ENCODE measurements at places on chromosomes 7 and 10.

DNA sequence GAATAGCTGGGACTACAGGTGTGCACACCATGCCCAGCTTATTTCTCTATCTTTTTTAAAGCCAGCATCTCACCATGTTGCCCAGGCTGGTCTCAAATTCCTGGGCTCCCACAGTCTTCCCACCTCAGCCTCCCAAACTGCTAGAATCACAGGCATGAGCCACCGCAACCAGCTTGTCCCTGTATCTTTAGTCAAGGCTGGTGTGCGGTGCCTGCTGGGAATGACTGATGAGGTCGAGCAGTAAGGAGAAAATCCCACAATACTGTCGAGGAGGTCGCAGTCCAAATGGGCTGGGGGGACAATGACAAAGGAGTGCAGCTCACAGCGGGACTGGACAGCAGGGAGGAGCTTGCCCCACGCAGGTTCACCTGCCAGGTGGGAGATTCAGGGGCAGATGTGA, 50.2 kb upstream of the CALN1 start:
- DNase-seq, result no peak

- no peak for DNase-seq
These were observed 82.2 kb upstream of the DDC start for GRCh38 chr7:50647286-50647980.

DNA sequence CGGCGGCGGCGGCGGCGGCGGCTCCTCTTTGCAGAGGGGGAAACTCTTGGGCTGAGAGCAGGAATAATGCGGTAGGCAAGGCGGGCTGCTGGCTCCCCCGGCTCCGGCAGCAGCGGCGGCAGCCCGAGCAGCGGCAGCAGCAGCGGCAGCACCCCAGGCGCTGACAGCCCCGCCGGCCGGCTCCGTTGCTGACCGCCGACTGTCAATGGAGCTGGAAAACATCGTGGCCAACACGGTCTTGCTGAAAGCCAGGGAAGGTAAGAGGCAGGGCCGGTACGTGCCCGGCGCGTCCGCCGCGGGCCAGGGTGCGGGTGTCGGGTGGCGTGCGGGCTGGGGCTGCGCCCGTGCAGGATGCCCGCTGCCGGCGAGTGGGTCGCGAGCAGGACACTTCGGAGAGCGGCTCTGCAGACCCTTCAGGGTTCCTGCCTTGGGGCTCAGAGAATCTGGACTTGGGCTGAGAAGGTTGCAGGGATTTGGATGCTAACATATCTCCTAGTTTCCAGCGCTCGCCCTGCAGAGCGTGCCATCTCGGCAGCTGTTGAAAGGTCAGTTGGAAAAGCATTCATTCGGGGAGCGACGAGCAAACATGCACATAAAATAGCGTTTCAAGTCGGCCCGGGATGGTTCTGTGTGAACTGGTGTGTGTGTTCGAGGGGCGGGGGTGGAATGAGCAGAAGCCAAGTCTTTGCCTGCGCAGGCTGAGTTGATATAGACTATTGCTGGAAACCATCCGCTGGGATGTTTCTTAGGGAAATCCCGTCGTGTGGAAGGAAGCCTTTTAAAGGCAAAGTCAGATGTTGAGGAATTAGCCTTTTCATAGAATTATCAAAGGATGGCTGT, 562 bp downstream of the GRK5 start:
- DNase-seq, result peak; percentile 11

GRCh38 chr7:20798081-20798693, 11.5 kb upstream of the SP8 start:
- DNase-seq, result peak; percentile 66

GRCh38 chr7:64807731-64808365, 13.6 kb downstream of the ZNF138 start:
- DNase-seq, result no peak

- DNase-seq, result no peak
These were observed 167.3 kb downstream of the TPK1 start for GRCh38 chr7:144668503-144668902.

DNA sequence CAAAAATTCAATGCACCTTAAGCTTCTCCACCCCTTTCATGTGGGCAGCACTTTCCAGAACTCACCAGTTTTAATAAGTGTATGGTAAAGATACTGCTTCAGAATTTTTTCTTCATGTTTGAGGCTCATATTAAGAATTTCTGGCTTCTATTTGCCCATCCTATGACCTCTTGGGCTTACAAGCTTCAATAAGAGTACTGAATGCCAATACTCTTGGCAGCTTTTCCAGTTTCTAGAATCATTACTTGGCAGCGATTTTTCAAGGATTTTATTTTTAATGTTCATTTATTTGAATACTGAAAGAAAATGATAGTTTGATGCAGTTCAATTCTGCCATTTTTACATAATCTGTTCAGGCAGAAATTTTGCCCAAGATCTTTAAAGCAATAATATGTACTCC, 242.1 kb upstream of the KCND2 start:
- no peak for DNase-seq

GRCh38 chr7:739983-740942, 13.2 kb upstream of the PRKAR1B start:
- DNase-seq, result no peak

DNA sequence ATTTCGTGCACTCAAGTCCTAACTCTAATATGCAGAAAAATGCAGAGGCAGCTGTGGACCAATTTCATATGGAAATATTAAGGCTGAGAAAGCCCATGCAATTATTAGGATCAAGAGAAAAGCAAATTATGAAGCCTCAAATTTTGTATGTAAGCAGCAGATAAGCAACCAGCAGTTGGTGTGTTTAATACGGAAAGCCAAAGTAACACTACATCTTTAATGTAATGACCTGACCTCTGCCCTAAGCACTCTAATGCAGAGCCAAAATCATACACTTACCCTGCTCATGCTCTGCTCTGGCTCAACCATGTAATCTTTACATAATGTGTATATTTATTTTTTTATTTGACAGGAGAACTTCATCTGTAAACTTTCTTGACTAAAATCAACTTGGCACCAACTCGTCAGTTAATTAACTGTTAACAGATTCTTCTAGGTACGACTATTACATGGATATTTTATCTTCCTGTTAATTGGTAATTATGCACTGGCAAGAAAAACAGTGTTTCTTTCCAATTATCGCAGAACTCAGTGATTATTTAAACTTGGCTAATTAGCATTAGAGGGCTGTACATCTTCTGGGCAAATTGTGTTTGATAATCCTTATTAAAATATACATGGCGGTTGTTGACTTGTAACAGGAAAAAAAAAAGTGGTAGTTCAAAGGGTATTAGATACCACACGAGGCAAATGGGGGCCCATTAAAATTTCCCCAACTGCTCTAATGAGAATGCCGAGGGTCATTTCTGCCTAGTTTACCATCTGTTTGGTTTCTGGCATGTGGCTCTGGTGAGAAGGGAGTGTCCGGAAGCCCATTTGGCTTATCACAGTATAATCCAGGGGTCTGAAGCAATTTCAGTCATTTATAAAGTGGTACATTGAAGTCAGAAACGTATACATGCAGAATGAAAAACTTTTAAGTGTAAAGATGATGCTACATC, 94.5 kb downstream of the RELN start:
- DNase-seq, result peak; percentile 62

- no peak for DNase-seq
These were observed 964.5 kb downstream of the CNTNAP2 start for GRCh38 chr7:147081117-147081516.

DNA sequence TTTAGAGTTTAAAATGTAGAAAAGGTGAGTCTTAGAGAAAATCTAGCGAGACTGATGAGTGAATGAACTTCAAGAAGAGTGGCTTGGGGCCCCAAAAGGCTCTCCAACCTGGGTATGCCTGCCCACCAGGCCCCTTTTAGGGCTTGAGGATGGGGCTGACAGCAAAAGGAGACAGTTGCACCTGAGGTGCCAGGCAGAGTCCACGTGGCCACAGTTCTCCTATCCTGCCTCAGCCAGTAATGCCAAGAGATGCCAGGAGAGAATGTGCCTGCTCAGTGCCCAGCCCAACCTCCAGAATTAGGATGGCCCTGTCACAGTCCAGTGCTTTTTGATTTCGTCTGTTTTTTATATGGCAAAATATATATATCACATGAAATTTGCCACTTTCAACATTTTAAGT, 156.5 kb downstream of the SLIT1 start:
- no peak for DNase-seq

GRCh38 chr10:59362144-59362958, at the start of gene FAM13C:
Gene FAM13C (minus strand): TSS chr10:59362549. CDS start chr10:59362460, 89 bp downstream.
- peak; percentile 70 for DNase-seq

DNA sequence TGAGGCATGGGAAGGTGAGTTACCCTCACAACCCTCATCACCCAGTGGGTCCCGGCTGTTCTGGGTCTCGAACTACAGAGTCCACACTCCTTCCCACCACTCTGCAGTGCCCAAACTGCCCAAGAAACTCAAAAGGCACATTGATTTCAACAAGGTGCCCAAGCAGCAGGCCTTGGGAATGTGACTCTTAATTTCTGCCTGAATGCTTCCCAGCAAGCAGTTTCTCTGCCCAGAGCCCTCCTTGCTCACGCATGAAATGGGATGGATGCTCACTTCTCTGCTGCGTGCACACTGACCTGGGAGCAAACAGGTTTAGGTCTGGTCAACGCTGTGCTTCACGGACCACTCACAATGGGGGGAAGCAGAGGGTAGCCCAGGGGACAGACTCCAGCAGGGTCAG, 77.9 kb downstream of the GRB10 start:
- DNase-seq, result no peak

- DNase-seq, result no peak
These were observed 21.6 kb upstream of the DRGX start for GRCh38 chr10:49417311-49418052.

DNA sequence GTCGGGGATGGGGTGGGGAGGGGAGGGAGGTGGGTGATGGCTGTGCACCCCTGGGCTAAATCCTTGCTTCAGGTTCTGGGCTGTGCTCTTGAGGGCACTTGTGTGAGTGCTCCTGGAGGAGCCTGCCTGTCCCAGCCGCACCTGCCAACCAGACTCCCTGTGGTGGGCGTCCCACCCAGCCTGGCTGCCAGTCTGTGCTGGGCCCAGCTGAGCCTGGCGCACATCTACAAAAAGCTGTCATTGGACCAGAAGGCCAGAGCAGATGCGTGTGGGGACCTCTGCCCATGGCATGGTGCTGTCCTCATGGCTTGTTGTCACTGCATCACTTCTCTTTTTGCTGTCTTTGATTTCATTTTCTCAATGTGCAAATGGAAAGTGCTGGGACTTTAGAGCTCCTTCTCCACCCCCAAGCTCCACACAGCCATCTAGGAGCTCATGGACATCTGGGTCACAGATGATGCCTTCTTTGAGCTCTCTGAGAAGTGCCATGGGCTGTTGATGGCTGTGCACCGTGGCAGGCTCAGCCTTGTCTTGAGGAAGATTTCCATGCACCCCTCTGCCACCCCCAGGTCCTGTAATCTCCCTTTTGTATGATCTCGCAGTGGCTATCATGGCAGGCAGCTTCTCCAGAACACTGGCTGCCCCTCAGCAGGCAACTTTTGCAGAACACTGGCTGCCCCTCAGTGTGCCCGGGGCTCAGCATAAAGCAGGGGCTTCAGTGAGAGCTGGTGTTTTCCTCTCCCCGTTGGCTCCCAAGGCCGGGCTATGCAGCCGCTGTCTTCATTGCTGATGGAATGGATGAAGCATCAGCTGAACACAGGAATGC, 83.9 kb downstream of the ADCY1 start:
- DNase-seq, result no peak

DNA sequence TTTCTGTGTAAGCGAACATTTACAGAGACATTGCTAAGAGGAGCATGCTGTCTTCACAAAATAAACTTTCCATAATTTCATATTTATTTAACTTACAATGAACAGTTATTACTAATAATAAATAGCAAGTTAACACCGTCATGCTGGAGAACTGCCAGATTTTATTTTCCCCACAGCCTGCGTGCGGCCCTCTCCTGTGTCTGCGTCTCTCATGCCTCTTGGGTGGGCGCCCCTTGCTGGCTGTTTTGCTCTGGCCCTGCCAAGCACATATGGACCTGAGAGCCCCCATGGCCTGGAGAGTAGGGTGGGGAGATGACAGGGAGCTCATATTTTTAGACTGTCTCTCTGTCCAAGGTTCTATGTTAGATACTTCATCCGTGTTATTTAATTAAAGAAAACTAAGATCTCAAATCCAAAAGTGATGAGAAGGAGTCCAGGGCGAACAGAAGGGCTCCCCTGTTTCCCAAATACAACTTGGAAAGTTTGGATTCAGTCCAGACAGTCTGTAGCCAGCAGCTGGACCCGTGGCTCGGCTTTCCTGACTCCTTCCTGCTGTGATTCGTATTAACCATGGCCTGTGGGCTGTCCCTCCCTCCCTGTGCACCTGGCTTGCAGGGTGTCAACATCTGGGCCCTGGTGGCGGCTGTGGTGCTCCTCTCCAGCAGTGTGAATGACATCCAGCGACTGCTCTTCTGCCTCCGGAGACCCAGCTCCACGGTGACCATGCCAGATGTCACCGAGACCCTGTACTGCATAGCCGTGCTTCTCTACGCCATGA, 20.5 kb downstream of the FBH1 start:
- DNase-seq, result peak; percentile 10

DNA sequence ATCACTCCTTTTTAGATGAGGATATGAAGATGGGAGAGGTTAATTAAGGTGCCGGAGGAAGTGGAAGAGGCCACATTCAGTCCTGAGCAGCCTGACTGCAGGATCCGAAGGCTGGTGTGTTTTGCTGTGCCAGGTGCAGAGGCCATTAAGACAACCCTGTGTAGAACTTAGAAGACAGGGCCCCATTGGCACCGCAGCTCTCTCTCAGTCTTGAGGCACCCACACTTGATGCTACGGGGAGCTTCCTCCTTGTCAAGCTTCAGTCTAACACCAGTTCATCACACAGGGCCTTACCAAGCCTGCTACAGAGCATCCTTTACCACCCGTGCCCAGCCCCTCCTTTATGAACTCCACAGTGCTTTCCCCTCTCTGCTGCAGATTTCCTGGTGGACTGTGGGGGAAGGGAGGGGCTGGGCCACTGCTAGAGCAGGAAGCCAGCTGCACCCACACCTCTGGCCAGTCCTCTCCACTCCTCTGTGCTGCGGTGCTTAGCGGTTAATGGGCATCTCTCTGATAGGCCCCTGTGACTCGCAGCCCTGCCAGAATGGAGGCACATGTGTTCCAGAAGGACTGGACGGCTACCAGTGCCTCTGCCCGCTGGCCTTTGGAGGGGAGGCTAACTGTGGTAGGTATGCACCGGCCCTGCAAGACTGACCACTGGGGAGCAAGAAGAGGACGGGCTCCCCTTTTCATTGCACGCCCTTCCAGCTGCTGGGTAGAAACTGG, 45.5 kb downstream of the VWA2 start:
- DNase-seq, result no peak

DNA sequence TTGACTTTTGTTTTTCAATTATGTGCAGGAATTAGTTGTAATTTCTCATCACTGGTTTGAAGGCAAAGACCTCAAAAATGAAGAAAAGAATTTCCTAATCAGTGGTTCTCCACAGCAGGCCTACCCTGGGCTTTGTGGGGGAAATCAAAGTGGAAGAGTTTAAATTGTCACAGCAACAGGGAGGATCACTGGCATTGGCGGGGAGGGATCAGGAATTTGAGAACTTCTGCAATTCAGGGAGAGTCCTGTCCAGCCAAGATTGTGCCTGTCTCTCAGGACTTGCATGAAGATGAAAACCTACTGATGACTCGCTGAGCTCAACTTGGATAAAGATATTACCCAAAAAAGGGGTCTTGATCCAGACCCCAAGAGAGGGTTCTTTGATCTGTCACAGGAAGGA, 70.1 kb downstream of the HACD1 start:
- DNase-seq, result no peak

Measured in NCI-H1105 treated with DMSO at 0.1 percent for 48 hours (cell line).